ENCODE measurements at places on chromosomes 5 and 9. TPM values are rescaled to one million over a fixed set of nuclear protein-coding genes. Genes with fewer than 3 reads are reported as not detected.

Gene ADGRD2
- total RNA-seq: not detected

Gene IL6ST
- 921 TPM for total RNA-seq

Gene MVB12B
- total RNA-seq: 3.8 TPM

Gene CEL
- 0.66 TPM for total RNA-seq

Gene CBY3
- total RNA-seq: not detected

Gene TMEM171
- total RNA-seq: 1.8 TPM

Gene PCDHA13
- under 0.01 TPM for total RNA-seq

Measured in smooth muscle cell of trachea (primary cell).